Stimulated activated CD4-positive, alpha-beta T cell treated with anti-CD3 and anti-CD28 coated beads, Interleukin-1b, Interleukin-23, amount 100 ng/mL, for 1 hour (primary cell): ENCODE measurements at places on chromosomes 12 and 14.

- no peak for DNase-seq
Measured at GRCh38 chr14:67461341-67461985, 27.1 kb downstream of the TMEM229B start.

- no peak for DNase-seq
Measured at GRCh38 chr14:74979442-74980397, 23.0 kb upstream of the EIF2B2 start.

- no peak for DNase-seq
Measured at GRCh38 chr12:101925361-101925760, 48.0 kb downstream of the DRAM1 start.

- DNase-seq = no peak
Measured at GRCh38 chr12:116674643-116675183, 63.2 kb downstream of the SPRING1 start.

- DNase-seq = no peak
Measured at GRCh38 chr12:43210485-43211192, 341.4 kb downstream of the ADAMTS20 start.

GRCh38 chr14:103456167-103456835 lies 66.3 kb downstream of the CKB start:
- no peak for DNase-seq

GRCh38 chr12:95918194-95918993 lies 24.0 kb downstream of the CCDC38 start:
- no peak for DNase-seq

GRCh38 chr12:99522456-99522855 lies 125.1 kb upstream of the GARIN6 start:
- DNase-seq = no peak

- DNase-seq = no peak
Measured at GRCh38 chr14:35262436-35262835, 29.7 kb upstream of the PSMA6 start.

GRCh38 chr12:116288735-116289134 lies 11.2 kb upstream of the MED13L start:
- DNase-seq = no peak

DNA sequence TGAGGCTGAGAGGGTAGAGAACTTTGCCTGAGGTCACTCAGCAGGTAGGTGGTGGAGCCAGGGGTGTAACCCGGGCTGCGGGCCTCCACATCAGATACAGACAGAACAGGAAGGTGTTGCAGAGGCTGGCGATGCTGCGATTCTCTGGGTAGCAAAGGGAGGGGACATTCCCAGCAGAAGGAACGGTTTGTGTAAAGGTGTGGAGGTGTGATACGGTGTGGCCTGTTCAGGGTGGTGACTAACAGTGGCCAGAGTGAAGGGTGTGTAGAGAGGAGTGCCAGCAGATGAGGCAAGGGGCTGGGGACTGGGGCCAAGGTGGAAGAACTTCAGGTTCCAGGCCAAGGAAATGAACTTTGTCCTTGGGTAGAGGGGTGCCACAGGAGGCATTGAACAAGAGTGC lies 18.2 kb upstream of the FAIM2 start:
- DNase-seq = no peak

DNA sequence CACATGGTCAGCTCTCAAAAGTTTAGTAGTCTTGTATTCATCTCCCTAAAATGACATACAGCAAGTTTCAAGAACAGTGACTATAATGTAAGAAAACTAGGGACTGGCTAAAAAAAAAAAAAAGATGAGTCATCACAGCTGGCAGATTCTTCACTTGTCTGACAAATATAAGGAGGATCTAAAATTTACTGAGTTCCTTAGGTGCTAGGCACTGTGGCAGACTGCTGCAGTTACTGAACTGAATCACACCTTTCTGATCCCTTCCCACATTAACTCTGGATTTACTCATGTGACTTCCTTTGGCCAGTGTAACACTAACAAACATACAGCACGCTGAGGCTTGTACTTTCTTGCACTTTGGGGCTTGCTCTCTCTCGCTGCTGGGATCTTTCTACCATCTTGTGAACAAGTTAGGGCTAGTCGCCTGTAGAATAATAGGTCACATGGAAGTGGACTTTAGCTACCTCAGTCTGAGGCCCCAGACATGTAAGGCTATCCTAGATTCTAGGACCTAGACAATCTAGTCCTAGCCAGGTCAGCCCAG lies 32.1 kb downstream of the BAZ1A start:
- DNase-seq = no peak

- no peak for DNase-seq
Measured at GRCh38 chr14:78022059-78022458, 148.1 kb upstream of the NRXN3 start.

DNA sequence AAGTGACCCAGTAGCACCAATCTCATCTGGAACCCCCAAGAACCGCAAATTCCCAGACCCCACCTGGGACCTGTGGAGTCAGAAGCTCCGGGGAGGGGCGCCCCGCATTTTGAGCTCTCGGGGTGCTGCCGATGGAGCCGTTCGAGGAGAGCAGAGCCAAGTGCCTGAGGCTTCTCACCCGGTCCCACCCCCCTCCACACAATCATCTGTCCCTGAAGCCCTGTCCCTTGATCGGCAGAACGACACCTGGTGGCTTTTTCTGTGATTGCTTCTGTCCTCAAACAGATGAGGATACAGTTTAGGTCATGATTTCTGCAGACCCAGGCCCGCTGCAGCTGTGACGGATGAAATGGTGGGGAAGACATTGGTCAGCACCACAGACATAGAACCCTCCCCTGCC lies 74.7 kb downstream of the NOC4L start:
- DNase-seq = no peak

DNA sequence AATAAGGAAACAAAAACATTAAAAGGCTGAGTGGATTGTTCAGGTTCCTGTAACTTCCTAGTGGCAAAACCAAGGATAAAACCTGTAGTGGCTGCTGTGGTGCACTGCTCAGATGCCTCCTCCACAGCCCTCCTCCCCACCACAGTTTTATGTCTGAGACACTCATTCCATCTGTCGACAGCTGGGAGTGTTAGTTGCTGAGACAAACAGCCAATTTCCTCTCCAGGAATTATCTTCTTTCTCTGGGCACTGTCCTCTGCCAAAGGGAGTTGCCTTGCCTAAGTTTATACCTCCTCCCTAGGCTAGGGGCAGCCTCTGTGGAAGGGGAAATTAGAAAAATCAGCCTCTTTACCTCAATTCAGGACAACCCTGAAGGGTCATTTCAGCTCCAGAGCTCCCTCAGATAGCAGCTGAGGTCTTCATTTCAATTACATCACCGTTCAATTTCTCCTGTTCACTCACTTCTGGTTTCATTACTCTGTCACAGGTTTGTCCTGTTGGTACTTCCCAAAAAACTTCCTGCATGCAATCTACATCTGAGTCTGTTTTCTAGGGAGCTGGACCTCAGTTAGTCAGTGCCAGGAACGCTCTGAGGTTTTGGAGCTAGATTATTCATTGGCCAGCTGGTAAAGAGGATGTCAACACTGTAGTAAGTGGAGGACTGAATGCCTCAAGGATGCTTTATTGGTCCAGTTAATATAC lies 74.9 kb upstream of the ATP2B1 start:
- DNase-seq = no peak

- DNase-seq = no peak
Measured at GRCh38 chr12:105461271-105461943, 130.9 kb downstream of the C12orf75 start.

DNA sequence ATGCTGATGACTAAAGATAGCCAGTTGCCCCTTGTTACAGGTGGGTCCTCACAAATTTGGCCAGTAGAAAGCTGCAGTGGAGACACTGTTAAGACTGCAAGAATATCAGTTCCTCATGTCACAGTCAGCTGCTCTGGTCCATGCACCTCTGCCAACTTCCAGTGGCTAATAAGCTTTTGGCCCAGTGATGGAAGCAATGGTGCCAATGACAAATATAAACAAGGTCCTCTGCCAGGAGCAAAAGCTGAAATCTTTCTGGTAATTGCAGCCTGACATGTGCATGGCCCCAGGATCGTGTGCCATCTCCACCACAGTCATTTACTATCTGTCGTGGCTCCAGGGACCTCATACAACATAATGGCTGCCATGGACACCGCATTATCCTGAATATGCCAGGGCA lies 85.4 kb upstream of the TMEM260 start:
- DNase-seq = no peak

GRCh38 chr12:76153616-76154015 lies 69.1 kb upstream of the NAP1L1 start:
- no peak for DNase-seq

- no peak for DNase-seq
Measured at GRCh38 chr14:35338731-35339405, 46.7 kb downstream of the PSMA6 start.

GRCh38 chr12:578748-579419 lies 84.4 kb downstream of the NINJ2 start:
- no peak for DNase-seq

DNA sequence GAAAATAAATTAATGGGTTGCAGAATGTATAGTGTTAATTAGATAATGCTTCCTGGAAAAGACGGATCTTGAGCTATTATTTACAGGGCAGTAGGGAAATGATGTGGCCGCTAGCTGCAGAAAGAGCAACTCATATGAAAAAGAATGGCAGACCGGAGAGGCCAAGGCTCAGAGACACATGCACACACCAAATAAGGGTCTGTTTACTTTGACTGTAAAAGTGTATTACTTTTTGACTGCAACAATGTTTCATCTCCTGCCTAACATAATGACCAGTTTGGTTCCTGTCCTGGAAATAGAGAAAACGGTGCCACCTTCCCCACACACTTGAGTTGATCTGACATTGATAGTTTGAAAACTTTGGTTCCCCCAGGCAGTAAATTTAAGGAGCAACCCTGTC lies 290.9 kb downstream of the CACNA1C start:
- DNase-seq = no peak

- DNase-seq = no peak
Measured at GRCh38 chr14:92433407-92433806, 80.2 kb upstream of the RIN3 start.

GRCh38 chr12:83122623-83122934 lies 435.9 kb downstream of the TMTC2 start:
- DNase-seq = no peak

GRCh38 chr14:78340250-78340649 lies 170.1 kb downstream of the NRXN3 start:
- no peak for DNase-seq

GRCh38 chr14:90986510-90986909 lies 73.9 kb downstream of the RPS6KA5 start:
- DNase-seq = no peak

DNA sequence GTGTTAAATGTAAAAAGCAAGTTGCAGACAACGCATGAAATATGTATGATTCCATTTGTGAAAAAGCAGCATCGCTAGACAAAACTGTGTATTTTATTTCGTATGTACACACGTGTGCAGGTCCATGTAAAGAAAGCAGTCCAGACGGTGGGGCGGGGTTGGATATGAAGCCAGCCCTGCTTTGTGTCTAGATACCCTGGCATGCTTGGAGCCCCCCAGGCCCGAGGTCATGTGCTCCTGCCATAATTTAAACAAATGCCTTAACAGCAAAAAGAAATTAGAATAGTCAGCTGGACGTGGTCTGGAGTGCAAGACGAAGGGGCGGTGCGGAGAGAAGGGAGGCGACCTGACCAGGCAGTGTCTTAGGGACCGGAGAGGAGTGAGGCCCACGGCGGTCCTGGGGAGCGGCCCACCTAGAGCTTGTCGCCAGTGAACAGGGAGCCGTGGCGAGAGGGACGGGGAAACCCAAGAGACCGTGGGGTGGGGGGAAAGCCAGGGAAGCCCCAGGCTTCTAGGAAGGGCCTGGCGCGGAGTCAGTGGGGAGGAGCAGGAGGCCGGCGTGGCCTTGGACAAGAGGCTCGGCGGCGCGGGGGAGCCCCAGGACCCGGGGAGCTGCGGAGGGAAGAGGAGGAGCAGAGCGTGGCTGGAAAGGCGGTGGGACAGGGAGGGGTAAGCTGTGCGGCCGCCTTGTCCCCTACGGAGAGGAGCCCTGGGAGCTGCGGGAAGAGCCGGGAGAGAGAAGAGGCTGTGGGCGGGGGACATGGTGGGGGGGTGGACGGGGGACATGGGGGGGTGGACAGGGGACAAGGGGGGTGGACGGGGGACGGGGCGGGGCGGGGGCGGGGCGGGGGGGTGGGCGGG lies 118.5 kb upstream of the C14orf180 start:
- DNase-seq = no peak

DNA sequence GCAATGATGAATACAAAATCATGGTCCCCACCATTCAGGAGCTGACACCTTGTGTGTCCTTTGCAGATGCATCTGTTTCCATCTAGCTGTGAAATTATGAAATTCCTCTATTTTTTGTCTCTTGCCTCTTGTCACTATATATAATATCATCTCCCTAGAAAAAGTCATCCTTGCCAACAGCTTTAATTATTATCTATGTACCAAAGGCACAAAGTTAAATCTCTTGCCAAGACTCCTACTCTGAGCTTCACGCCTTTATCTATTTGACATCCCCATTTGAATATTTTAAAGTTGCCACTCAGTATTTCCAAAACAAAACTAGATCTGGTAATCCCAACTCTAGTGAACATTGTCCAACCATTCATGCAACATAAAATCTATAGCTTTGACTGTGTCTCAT lies 32.0 kb upstream of the PRB2 start:
- DNase-seq = no peak

- no peak for DNase-seq
Measured at GRCh38 chr12:80716696-80717469, at the start of gene MYF5. MYF5 (plus strand) TSS chr12:80716912; CDS start chr12:80717064, 152 bp downstream.

GRCh38 chr14:105069871-105070759 lies 4.9 kb upstream of the GPR132 start:
- DNase-seq = no peak

GRCh38 chr12:43109631-43110345 lies 442.2 kb downstream of the ADAMTS20 start:
- no peak for DNase-seq

DNA sequence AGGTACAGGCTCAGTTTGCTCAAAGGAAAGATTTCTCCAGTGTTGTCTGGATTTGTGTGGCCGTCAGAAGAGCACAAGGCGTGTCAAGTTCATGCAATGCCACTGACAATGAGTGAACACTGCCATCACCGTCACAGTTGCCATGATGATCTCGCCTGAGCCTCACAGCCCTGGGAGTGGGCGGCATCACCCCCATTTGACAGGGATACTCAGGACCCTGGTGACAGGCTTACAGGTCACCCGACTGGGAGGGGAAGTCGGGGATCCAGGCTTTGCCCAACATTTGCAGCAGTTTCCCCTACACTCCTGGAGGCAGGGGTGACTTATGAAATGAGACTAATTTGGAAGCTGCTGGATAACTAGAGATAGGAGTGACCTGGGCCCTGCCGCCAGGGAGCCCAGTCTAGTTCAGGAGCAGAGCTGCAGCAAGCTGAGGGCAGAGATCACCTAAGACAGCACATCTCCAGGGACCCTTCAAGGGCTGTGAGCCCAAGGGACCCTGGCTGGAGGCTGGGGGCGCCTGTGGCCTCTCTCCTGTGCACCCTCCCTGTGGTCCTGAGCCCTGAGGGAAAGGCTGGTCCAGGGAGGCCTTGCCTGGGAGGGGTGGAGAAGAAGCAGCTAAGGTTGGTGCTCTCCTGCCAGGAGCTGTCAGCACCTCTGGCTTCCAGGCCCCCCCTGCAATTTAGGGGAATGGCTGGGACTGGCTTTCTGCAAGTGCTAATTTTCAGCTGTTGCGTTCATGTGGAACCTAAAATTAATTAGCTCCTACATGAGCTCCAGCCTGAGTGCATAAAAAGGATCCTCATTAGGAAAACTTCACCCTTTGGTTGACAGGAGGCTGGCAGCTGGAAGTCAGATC lies 32.4 kb upstream of the BEGAIN start:
- DNase-seq = no peak

- DNase-seq = peak; percentile 13
Measured at GRCh38 chr12:52867642-52868041, 18.8 kb upstream of the KRT78 start.

- no peak for DNase-seq
Measured at GRCh38 chr14:81165188-81165587, 55.6 kb downstream of the GTF2A1 start.
